ENCODE measurements at places on chromosomes 7 and 10. TPM values are rescaled to one million over a fixed set of nuclear protein-coding genes. Genes with fewer than 3 reads are reported as not detected.

The NXPH1 gene
- not detected for total RNA-seq

The TMEM178B gene
- 87.0 TPM for total RNA-seq

The NME8 gene
- total RNA-seq: not detected

The PPP1R3C gene
- total RNA-seq: 39.4 TPM

The CLEC5A gene
- not detected for total RNA-seq

The C10orf67 gene
- 0.35 TPM for total RNA-seq

The CPA5 gene
- total RNA-seq: not detected

The OGDH gene
- 105 TPM for total RNA-seq

The CRYGN gene
- total RNA-seq: not detected

GRCh38 chr7:151517601-151518104 is 2.0 kb downstream of the RHEB start:
- DNase-seq: no peak

DNA sequence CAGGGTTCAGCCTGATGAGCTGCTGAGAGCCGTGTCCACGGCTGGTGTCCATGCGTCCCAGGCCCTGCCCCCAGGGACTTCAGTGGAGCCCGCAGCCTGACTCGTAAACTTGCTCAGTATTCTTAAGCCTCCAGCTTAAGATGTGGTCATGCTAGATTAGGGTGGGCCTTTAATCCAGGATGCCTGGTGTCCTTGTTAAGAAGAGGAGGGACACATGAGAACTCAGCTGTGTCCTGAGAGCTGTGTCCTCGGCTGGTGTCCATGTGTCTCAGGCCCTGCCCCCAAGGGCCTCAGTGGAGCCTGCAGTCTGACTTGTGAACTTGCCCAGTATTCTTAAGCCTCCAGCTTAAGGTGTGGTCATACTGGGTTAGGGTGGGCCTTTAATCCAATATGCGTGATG is 23.0 kb downstream of the DOCK1 start:
- DNase-seq: no peak

- DNase-seq: no peak
Observed at GRCh38 chr7:7164591-7164990, 17.8 kb upstream of the C1GALT1 start.

- DNase-seq: no peak
Observed at GRCh38 chr7:30778255-30779025, 7.2 kb downstream of the MINDY4 start.

- DNase-seq: no peak
Observed at GRCh38 chr7:78370936-78371335, 572.4 kb downstream of the PHTF2 start.

DNA sequence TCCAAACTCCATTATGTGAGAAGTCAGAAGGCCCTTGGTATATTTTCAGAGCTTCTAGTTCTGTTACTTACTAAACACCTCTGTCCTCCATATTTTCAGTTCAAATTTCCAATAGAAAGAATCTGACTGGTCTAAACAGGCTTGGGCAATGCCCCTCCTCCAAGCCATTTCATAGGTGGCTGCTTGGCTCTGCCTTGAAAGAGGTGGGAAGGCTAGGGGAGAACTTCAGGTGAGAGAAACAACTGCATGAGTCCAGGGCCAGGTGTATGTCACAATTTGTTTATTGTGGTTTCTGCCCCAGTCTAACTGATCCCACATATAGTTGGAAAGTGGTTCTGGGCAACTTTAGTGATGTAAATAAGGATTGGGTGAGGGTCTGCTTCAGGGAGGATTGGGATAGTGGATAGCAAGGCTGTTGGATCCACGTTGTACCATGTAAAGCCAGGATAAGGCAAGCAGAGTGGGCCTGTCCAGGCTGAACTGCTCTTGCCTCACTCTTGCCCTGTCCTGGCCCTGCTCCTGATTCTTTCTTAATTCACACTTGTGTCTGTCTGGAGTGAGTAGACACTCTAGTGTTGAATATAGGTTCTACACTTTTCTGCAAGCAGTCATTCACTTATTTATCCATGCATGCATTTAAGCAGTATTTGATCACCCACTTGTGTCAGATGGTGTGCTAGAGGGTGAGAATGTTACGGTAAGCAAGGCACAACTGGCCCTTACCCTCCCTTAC is 67.5 kb upstream of the COMTD1 start:
- DNase-seq: no peak

DNA sequence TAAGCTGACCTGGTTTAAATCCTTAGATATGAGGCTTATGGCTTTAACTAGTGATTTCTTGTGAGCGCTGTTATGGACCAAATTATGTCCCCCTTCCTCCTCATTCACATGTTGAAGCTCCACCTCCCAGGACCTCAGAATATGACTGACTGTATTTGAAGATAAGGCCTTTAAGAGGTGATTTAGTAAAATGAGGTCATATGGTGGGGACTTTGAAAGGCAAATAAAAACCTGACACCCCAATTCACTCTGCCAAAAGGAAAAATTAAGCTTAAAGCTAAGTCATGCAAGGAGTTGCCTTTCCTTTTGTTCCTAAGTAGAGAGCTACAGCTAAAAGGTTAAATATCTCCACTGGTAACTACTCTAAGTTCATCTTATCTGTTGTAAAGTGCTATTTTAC is 36.4 kb upstream of the FIGNL1 start:
- DNase-seq: no peak

GRCh38 chr7:1787241-1787640 is 117.2 kb downstream of the ELFN1 start:
- no peak for DNase-seq

DNA sequence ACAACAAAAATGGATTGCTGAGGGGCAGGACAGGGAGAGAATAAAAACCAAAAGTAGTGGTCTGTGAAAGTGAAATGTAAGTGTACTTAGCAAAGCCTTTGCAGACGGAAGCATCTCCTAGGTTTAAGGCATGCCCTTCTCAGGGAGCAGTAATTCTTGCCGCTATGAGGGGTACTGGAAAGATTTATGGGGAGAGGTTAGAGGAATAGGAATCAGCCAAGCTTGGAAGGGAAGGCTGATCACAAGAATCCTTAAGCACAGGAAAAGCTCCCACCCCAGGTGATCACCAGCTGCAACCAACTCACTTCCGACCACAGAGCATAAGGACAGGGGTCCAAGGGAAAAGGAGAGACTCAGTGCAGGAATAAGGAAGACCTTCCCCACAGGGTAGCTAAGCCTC is 10.3 kb downstream of the GFRA1 start:
- no peak for DNase-seq

DNA sequence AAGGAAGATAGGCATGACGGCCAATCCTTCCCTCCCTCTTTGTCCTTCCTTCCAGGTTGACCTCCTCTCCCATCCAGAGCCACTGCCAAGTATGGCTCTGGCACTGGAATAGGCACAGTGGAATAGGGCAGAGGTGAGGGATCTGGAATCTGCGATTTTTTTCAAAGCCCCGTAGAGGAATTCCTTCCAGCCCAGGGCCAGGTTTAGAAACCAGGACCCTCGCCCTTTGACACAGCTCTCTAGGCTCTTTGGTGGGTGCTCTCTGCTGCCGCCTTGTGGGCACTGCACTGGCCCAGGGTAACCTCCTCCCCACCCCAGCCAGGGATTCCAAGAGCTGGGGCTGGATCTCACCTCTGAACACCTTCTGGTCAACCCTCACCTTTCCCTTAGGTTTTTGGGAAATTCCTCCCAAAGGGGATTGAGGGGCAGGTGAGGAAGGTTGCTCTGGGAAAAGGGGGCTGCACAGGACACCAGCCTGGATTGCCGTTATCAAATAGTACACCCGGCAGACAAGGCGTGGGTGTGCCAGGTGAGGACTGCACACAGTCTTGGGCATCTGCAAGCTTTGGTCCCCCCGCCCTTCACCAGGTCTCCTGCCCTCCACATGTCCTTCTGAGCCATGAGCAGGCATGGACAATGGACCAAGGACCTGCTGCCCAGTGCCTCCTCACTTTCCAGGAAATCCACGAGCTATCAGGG is 22.8 kb downstream of the C10orf105 start:
- DNase-seq: no peak

GRCh38 chr10:32616438-32616837 is 170.5 kb downstream of the CCDC7 start:
- no peak for DNase-seq

DNA sequence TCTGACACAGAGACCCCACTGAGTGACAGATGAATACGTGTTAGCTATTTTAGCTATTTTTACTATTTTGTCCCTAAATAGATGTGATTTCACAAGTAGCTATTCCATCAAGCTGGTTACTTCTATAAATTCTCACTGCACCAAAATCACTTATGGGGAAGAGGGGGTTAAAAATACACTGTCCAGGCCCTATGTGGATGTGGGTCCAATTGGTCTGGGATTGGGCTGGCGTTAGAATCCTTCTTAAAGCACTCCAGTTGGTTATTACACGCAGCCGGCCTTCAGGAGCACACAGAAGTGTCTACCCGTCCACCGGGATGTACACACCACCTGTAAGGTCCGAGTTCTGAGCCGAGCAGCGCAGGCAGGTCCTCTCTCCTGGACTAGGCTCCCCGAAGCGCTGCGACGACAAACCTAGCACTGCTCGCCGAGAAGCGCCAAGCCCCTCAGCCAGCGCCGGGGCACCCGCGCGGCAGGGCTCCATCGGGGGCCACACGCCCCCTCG is 222.3 kb upstream of the MKLN1 start:
- no peak for DNase-seq

DNA sequence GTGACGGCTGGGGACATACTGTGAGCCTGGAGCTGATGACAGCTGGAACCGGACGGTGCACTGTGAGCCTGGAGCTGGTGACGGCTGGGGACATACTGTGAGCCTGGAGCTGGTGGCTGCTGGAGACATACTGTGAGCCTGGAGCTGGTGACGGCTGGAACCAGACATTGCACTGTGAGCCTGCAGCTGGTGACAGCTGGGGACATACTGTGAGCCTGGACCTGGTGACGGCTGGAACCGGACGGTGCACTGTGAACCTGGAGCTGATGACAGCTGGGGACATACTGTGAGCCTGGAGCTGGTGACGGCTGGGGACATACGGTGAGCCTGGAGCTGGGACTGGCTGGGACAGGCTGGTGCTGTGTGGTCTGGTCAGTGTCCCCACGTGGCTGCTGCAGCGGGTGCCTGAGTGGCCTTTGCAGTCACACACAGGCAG is 47.9 kb downstream of the PTPRN2 start:
- DNase-seq: no peak

GRCh38 chr7:12314199-12314598 is 89.5 kb downstream of the VWDE start:
- DNase-seq: no peak

GRCh38 chr10:104322416-104322782 is 15.9 kb downstream of the ITPRIP start:
- DNase-seq: no peak

DNA sequence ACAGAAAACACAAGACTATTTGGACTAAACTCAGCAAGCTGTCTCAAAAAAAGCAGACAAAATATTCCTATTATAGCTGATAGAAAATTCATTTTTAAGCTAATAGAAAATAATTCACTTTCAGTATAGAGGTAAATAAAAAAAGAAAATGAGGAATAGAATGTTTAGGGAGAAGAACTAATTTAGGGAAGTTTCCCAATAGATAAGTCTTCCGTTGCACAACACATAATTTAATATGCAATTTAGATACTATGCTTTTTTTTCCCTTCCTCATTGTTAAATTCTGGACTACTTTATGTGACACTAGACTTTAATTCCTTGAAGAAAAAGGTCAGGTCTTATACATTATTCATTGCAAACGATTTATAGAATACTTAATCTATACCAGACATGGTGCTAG is 10.3 kb downstream of the PNPLA8 start:
- DNase-seq: no peak

- DNase-seq: no peak
Observed at GRCh38 chr7:72493850-72494661, 81.9 kb upstream of the CALN1 start.

DNA sequence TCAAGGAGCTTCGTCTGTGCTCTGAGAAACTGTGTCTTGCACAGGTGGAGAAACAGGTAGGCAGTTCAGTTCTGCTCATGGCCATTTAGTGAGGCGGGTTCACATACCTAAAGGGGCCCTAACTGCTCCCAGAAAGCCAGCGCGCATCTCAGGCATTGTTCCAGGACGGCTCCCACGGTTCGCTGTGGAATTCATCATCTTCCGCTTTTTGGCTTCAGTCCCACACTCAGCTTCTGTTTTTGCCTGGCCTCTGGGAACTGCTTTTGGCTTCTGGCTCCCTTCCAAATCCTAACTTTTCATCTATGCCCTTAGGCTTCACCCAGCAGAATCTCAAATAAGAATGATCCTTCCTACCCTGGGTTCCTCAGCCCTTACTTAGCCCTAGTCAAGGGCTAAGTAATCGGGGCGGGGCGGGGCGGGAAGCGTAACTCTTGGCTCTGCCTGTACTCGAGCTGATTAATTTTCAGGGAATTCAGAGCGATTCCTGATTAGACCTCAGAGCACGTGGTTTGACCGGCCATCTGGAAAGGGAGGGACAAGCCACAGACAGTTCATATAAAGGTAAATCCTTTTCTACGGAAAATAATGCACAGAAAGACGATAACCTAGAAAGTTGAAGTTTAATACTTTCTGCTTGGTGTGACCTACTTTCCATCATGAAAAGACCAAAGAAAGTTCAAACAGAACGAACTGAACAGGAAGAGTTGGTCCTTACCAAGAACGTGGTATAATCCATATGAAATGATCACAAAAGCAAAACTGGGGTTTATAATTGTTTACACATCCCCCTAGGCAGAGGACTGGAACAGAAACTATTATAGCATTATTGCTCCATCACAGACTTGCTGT is 105.7 kb downstream of the ST8SIA6 start:
- peak; percentile 81 for DNase-seq

DNA sequence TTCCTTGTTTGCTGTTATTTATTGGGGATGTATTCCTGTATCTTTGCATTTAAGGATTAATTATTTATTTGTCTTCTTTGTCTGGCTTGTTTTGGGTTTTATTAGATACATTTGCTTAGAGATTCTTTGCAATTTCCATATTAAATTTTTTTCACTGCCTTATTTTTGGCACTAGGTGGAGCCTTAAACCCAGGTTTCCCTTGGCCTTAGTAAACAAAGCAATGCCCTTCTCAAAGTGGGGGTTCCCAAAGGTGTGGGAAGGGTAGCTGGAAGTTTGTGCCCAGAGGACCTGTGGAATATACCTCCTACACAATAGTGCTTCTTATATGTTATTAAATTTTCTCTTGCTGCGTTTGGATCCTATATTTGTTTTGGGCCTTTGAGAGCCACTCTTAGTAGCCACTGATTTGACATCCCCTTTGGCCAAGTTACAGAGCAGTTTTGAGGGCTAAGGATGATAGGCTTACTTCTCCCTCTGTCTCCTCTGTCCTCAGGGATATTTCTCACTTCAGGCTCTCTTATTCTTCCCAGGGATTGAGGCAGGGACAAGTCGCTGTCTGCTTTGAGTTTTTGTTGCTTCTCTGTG is 162.3 kb downstream of the ITGB1 start:
- peak; percentile 40 for DNase-seq

All from renal cortical epithelial cell (primary cell).